Activated CD8-positive, alpha-beta memory T cell treated with anti-CD3 and anti-CD28 coated beads, Interleukin-2, amount 10 ng/mL, durations not matched to agents 7 days and 5 days (primary cell): ENCODE measurements at places on chromosomes 3 and 15.
A peak's percentile ranks its signal among the peaks of the same experiment; 100 is the strongest.

DNA sequence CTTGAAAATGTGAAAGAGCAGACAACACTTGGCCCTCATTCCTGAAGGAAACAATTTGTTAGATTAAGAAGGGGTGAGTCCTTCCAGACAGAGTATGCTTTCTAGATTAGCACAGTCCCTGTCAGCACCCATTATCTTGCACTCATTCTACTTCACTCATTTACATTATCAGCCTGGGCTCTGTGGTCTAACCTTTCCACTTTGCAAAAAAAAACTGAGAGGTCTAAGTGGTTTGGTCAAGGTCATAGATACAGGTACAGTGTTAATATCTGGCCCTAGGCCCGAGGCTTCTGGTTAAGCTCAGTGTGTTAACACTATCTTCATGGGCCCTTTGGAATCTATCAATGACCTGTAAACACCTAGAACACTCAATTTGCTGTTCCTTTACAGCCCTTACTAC, 123.4 kb upstream of the LRRN1 start:
- no peak overlapping the region for H3K4me3 ChIP-seq
- no peaks in the 10 kb centered on the region for H3K4me1 ChIP-seq
- no peak for DNase-seq

GRCh38 chr15:90994059-90994416, 297 bp downstream of the PRC1 start:
- peaks cover 39% of the 10 kb centered on the region for H3K4me1 ChIP-seq
- H3K27ac ChIP-seq, result peak overlapping the region; percentile 100
- H3K36me3 ChIP-seq, result peaks cover 37% of the 10 kb centered on the region
- H3K27me3 ChIP-seq, result no peaks in the 10 kb centered on the region
- DNase-seq, result peak; percentile 43

- no peaks in the 10 kb centered on the region for H3K36me3 ChIP-seq
- H3K27ac ChIP-seq, result no peak overlapping the region
- DNase-seq, result no peak
- H3K4me1 ChIP-seq, result no peaks in the 10 kb centered on the region
Observed at GRCh38 chr3:135549928-135550494, 415.5 kb upstream of the PPP2R3A start.

GRCh38 chr3:151895478-151896241, 22.2 kb downstream of the SUCNR1 start:
- no peaks in the 10 kb centered on the region for H3K27me3 ChIP-seq
- DNase-seq, result no peak
- H3K27ac ChIP-seq, result no peak overlapping the region

DNA sequence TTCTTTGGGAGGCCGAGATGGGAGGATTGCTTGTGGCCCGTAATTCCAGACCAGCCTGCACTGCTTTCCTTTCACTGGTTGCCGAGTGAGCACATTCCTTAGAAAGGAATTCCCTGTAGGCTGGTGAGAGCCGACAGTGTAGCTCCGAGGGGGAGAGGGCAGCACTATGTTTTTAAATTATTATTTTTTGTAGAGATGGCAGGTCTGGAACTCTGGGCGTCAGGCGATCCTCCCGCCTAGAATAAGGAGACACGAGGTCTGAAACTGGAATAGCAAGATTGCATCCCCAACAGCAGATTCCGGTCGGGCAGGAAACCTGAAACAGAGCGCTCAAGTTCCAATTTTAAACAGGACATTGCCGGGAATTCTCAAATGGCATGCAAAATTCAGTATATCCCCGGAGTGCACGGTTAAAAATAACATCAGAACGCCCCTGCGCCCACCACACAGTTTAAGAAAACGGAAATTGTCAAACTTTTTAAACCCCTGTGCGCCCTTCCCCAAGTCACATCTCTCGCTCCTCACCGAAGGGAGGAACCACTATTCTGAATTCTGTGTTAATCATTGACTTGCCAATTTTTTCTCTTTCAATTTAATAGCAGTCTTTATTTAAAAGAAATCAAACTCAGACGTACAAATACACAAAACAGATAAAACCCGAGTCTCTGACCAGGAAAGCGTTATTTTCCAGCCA, 643 bp upstream of the RNU5B-1 start:
- H3K27ac ChIP-seq, result peak overlapping the region; percentile 97
- DNase-seq, result no peak
- H3K27me3 ChIP-seq, result peaks cover 6% of the 10 kb centered on the region

GRCh38 chr3:183275418-183275817, 22.4 kb downstream of the B3GNT5 start:
- peaks cover 1% of the 10 kb centered on the region for H3K4me1 ChIP-seq
- DNase-seq, result no peak
- H3K27ac ChIP-seq, result no peak overlapping the region
- H3K4me3 ChIP-seq, result no peak overlapping the region

DNA sequence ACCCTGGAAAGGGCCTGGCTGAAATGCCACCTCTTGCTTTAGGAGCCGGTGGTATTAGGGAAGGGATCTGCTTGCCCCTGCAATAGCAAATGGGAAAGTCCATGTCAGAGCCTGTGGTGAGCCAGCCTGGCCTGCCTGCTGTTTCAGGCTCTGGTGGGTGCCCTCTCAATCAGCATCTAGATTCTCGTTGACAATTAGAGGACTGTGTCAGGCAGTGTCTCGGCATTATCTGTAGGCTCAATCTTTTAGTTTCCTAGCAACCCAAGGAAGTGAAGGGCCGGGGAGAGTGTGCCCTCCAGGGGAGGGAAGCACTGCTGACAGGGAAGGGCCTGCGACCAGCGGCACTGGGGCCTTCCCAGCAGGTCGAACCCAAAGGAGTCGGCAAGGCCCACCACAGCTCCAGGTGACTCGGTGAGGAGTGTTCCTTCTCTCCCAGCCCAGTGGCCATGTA, 42.1 kb downstream of the TLE3 start:
- H3K27ac ChIP-seq, result no peak overlapping the region
- H3K4me1 ChIP-seq, result no peaks in the 10 kb centered on the region
- no peak for DNase-seq
- H3K36me3 ChIP-seq, result peaks cover 27% of the 10 kb centered on the region
- no peaks in the 10 kb centered on the region for H3K27me3 ChIP-seq

GRCh38 chr15:31304751-31305365, 21.8 kb upstream of the KLF13 start:
- peak; percentile 39 for DNase-seq
- H3K4me1 ChIP-seq, result peaks cover 15% of the 10 kb centered on the region
- no peaks in the 10 kb centered on the region for H3K36me3 ChIP-seq
- H3K4me3 ChIP-seq, result no peak overlapping the region
- peaks cover 4% of the 10 kb centered on the region for H3K27me3 ChIP-seq

- no peaks in the 10 kb centered on the region for H3K36me3 ChIP-seq
- H3K27ac ChIP-seq, result no peak overlapping the region
- DNase-seq, result no peak
Observed at GRCh38 chr3:34035775-34036174, 237.3 kb downstream of the PDCD6IP start.

- no peak for DNase-seq
- H3K4me3 ChIP-seq, result no peak overlapping the region
- no peak overlapping the region for H3K27ac ChIP-seq
- no peaks in the 10 kb centered on the region for H3K27me3 ChIP-seq
- peaks cover 20% of the 10 kb centered on the region for H3K36me3 ChIP-seq
- H3K4me1 ChIP-seq, result peaks cover 8% of the 10 kb centered on the region
Observed at GRCh38 chr3:32147933-32148332, 41.5 kb downstream of the GPD1L start.

- DNase-seq, result peak; percentile 94
- H3K27ac ChIP-seq, result peak within 1 kb of the TSS; percentile 80
- H3K36me3 ChIP-seq, result peaks cover 17% of the 10 kb centered on the region
- H3K4me1 ChIP-seq, result peaks cover 39% of the 10 kb centered on the region
Observed at GRCh38 chr3:126475413-126476114, at the start of gene ZXDC. TSS of gene ZXDC (minus strand) at chr3:126475891. CDS start at chr3:126475865, 26 bp downstream.

DNA sequence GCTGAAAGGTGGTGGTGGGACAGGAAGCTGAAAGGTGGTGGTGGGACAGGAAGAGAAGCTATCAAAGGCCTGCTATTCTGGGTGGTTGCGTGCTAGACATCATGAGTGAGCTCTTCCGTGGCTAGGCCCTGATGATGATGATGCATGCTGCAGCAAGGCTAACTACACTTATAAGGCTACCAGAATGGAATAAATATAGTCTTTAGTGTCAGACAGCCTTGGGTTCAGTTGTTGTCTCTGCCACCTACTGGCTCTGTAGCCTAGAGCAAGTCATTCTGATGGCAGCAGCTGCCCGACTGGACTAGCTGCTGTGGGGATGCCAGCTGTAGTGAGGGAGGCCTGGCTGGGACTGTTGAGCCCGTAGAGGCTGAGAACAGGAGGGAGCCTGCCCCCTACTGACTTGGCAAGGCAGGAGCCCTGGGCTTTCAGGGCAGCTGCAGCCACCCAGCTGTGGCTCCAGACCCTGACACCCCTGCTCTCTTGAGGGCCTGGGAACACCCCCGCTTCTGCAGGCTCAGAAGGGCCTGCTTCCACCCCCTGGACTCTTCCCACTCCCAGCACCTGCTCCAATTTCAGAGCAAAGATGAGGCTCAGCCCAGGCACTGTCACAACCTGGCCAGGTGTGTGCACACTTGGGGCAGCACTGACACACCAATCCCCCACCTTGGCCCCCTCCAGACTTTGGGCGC, 21.4 kb upstream of the ZBED2 start:
- peak; percentile 85 for DNase-seq
- peak overlapping the region; percentile 9 for H3K4me3 ChIP-seq
- H3K27ac ChIP-seq, result peak overlapping the region; percentile 93

- no peaks in the 10 kb centered on the region for H3K4me1 ChIP-seq
- no peak for DNase-seq
- no peak overlapping the region for H3K4me3 ChIP-seq
- H3K27me3 ChIP-seq, result no peaks in the 10 kb centered on the region
- H3K36me3 ChIP-seq, result no peaks in the 10 kb centered on the region
Observed at GRCh38 chr3:73804204-73804603, 179.5 kb upstream of the PDZRN3 start.

DNA sequence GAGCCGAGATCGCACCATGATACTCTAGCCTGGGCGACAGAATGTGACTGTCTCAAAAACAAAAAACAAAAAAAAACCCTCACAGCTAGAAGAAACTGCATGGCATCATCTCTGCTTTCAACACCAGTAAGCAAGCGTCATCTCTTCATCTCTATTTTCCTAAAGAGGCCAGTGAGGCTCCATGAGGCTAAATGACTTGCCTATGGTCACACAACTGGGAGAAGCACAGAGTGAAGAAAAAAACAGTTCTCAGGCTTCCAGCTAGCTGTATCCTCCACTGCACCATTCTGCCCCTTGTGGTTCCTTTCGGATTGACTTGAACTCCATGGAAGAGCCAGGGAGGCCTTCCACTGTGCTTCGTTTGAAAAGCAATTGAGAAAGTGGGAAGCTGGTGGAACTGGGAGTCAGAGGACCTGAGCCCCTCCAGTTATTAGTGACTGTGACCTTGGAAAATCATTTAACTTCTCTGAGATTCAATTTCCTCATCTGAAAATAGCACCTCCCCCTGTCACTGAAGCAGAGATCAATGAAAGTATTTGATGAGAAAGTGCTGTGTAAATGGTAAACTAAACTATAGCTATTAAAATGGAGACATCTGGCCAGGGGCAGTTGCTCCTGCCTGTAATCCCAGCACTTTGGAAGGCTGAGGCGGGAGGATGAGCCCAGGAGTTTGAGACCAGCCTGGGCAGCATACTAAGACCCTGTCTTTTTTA, 32.1 kb upstream of the DENND4A start:
- peaks cover 49% of the 10 kb centered on the region for H3K4me1 ChIP-seq
- no peak overlapping the region for H3K27ac ChIP-seq
- no peaks in the 10 kb centered on the region for H3K27me3 ChIP-seq
- no peak overlapping the region for H3K4me3 ChIP-seq
- peaks cover 1% of the 10 kb centered on the region for H3K36me3 ChIP-seq
- no peak for DNase-seq

DNA sequence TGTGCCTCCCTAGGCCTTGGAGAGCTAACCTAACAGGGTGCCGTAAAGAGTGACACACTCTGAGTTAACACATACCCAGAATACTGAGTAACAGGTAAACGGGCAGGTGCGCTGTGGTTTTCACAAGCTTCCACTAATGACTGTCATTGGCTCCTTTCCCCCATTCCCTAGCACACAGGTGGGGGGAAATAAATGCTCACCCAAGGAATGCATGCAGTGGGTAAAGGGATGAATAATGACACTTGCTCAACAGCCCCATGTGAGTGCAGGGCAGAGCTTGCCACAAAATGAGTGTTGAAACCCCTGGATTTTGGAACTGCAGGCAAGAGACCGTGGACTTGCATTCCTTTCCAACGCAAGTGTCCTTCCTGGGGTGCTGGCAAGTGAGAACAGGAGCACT, 57.6 kb downstream of the ADAMTS17 start:
- no peaks in the 10 kb centered on the region for H3K36me3 ChIP-seq
- no peak for DNase-seq
- H3K4me3 ChIP-seq, result no peak overlapping the region

- H3K27me3 ChIP-seq, result no peaks in the 10 kb centered on the region
- DNase-seq, result peak; percentile 48
- peaks cover 37% of the 10 kb centered on the region for H3K4me1 ChIP-seq
- peaks cover 74% of the 10 kb centered on the region for H3K36me3 ChIP-seq
Observed at GRCh38 chr3:108862865-108863798, 40.5 kb downstream of the TRAT1 start.

- H3K27ac ChIP-seq, result no peak overlapping the region
- DNase-seq, result no peak
- H3K4me1 ChIP-seq, result peaks cover 38% of the 10 kb centered on the region
- no peak overlapping the region for H3K4me3 ChIP-seq
Observed at GRCh38 chr3:122100083-122100482, 44.9 kb downstream of the CD86 start.

GRCh38 chr3:129528589-129529100, at the start of gene RHO:
TSS of gene RHO (plus strand) at chr3:129528639. CDS start at chr3:129528734, 95 bp downstream.
- H3K4me1 ChIP-seq, result no peaks in the 10 kb centered on the region
- no peaks in the 10 kb centered on the region for H3K36me3 ChIP-seq
- no peak within 1 kb of the TSS for H3K27ac ChIP-seq
- DNase-seq, result no peak
- no peaks in the 10 kb centered on the region for H3K27me3 ChIP-seq

DNA sequence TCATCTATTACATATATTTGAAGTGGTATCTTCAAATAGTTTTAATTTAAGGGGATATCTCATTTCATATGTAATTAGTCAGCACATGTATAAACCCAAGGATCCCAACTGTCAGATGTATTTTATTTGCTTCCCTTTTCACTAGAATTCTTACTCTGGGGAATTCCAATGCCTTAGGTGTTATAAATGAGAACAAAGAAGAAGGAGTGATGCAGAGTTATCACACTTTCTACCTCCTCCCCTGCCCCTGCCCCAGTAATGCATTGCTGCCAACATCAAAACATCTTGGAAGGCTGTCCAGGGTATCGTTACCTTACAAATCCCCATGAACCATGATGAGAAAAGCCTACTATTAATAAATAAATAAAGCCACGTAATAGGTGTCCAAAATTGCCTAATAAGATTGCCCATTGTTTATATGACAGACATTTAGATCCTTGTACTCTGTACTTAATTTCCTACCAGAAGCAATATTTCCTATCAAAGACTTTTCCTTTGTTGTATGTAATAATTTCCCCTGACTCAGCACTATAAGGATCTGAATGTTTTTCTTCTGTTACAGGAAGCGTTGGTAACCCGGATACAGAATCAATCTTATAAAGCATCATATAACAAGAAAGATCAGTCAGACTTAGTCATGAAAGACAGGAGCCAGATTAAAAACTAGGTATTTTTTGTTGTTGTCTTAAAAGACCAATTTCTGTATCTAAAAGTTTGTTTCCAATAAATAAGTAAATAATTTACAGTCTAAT, 38.8 kb downstream of the CBLB start:
- peak overlapping the region; percentile 31 for H3K4me3 ChIP-seq
- no peaks in the 10 kb centered on the region for H3K27me3 ChIP-seq
- DNase-seq, result no peak
- H3K4me1 ChIP-seq, result peaks cover 78% of the 10 kb centered on the region
- H3K36me3 ChIP-seq, result peaks cover 52% of the 10 kb centered on the region
- H3K27ac ChIP-seq, result peak overlapping the region; percentile 86

- H3K4me3 ChIP-seq, result no peak overlapping the region
- H3K4me1 ChIP-seq, result peaks cover 7% of the 10 kb centered on the region
Observed at GRCh38 chr3:16817197-16817596, 67.6 kb upstream of the PLCL2 start.
